HT-29 (cell line): ENCODE measurements at places on chromosomes 3 and 15. TPM values are rescaled to one million over a fixed set of nuclear protein-coding genes. Genes with fewer than 3 reads are reported as not detected.

GRCh38 chr15:25054329-25054728 is 99.5 kb downstream of the SNRPN start:
- DNase-seq = no peak

DNA sequence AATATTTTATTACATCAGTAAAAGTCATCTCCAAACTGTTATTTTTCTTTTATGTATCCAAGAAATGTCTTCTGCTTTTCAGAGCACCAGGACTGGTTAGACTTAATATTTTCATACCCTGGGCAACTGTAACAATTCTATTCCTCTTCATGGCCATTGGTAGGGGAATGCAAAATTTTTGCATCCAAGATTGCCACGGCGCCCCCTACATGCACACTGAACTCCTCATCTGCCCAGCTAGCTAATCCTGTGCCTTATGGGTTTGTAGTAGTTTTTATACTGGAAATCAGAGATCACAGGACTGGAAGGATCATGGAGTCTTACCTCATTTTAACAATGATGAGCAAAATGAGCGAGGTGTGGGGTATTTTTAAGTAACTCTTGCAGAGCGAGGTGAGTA is 74.2 kb downstream of the CRTC3 start:
- peak; percentile 43 for DNase-seq

DNA sequence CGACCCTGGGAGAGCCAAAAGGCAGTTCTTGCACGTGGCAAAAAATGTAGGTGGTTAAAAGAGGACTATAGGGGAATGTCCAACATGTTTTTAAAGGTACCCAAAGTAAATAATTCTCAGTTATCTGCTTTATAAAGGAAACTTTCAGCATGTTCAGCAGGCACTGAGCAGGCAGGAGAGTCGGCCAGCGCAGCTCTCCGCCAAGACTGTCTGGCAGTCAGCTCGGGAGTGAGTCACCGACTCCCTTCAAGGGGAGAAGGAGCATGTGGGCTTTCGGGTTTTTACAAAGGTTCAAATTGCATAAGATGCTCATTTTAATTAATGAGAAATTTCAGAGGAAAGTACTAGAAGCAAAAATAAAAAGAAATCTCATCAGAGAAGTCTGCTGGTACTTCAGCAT is 7.0 kb downstream of the GABRA5 start:
- DNase-seq = no peak

DNA sequence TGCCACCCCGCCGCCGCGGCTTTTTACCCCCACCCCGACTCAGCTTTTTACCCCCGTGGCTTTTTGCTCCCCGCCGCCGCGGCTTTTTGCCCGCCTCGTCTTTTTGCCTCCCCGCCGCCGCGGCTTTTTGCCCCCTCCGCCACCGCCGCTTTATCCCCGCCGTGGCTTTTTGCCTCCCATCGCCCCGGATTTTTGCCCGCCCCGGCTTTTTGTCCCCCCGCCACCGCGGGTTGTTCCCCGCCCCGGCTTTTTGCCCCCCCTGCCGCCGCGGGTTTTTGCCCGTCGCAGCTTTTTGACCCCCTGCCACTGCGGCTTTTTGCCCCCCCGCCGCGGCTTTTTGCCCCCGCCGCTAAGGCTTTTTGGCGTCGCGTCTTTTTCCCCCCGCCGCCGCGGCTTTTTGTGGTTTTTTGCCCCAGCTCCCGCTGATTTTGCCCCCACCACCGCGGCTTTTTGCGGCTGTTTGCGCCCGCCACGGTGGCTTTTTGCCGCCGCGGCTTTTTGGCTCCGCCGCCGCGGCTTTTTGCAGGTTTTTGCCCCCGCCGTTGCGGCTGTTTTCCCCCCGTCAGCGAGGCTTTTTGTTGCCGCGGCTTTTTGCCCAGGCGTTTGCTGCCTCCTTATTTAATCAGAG is 597.2 kb downstream of the GOLGA6L6 start:
- DNase-seq = no peak

- peak; percentile 57 for DNase-seq
These were observed 81.1 kb downstream of the SLTM start for GRCh38 chr15:58852347-58852746.

Gene ADAMTS9
- 0.05 TPM in 1 of 2 replicates, not detected in the other for total RNA-seq

DNA sequence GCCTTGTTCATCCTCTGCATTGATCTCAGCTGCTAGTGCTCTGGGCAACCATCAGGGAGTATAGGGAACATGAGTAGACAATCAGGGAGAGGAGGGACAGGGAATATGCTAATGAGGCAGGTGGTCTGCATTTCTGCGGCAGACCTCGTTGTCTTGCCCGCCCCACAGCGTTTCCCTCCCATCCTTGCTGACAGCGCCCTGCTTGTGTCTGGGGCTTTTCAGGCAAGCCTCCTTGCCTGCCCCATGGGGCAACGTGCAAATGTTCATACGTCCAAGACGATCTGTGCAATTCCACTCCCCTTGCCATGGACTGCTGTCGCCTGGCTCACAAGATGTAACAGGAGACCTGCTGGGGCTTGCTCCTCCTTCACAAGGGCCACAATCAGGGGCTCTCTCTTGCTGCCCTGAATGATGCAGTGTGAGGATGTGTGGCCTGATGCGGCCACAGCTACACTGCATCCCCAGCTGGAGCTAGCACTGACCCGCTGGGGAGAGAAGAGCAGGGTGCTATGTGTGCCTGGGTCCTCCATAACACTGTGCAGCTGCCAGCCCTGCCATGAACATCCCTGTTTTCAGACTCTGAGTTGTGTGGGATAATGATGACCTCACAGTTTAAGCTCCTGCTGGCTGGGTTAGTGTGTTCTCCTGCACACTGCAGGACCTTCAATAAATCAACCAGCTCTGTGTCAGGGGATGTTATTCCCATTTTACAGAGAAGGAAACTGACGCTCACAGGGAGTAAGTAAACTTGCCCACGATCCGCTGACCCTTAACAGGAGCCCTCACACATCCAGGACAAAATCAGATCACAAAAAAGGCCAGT is 211.3 kb downstream of the KLF13 start:
- no peak for DNase-seq

DNA sequence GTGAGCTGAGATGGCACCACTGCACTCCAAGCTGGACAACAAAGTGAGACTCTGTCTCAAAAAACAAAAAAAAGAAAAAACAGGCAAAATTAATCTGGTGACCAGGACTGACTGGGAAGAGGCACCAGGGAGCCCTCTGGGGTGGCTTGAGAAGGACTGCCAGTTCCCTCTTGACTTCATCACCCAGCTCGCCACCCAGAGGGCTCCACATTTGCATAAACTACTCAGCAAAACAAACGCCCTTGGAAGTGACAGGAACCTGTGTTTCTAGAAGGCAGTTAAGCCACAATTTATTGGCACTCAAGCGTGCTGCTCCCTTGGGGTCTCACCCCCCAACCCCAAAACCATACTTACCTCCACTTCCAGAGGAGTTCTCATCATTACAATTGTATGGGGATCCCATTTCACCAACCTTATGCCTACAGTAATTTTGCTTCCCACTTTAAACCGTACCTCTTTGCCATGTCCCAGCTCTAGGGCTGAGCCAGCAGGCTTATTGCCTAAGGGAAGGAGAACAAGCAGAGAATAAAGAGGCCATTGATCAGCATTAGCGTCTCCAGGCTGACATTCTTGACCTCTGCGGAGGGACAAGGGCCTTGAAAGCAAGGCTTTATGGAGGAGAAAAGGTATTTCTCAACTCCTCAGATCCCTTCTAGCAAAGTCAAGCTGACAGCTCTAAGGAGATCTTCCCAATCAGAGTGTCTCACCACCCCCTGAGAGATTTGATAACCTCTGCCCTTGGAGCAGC is 357.4 kb downstream of the SHQ1 start:
- no peak for DNase-seq

DNA sequence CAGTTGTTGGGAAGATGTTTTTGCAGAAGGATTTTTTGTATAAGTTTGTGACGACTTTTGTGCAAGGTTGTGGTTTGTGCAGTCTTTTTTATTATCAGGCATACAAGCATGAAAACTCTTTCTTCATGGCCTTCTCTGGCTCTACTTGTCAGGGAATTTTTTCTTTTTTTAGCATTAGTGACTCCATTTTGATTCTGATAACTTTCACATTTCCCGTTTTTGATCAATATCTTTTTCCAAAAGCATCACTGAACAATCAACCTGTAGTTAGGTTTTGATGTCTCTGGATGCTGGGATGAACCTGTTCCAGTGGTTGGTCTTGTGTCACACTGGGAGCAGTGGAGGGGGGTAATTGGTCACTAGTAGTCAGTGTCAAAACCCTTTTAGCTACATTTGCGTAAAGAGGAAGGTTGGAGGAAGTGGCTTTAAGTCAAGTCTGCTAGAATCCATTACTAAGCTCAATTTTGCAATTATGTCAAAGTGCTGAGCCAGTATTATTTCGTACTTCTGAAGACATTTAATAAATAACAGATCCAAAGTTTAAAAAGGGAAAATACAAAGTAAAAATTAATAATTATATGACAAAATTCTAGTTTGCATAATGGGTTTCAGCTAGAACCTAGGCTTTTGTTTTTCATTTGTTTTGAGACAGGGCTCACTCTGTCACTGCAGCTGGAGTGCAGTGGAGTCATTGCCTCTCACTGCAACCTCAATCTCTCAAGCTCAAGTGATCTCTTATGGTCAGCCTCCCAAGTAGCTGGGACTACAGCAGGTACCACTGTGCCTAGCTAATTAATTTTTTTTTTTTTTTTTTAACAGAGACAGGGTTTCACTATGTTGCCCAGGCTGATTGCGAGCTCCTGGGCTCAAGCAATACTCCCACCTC is 18.8 kb upstream of the CFAP161 start:
- DNase-seq = no peak

GRCh38 chr15:38708672-38709180 is 144.1 kb upstream of the RASGRP1 start:
- no peak for DNase-seq
